Esophagus squamous epithelium (tissue), 5 donors: ENCODE measurements at places on chromosomes 11 and 22.

DNA sequence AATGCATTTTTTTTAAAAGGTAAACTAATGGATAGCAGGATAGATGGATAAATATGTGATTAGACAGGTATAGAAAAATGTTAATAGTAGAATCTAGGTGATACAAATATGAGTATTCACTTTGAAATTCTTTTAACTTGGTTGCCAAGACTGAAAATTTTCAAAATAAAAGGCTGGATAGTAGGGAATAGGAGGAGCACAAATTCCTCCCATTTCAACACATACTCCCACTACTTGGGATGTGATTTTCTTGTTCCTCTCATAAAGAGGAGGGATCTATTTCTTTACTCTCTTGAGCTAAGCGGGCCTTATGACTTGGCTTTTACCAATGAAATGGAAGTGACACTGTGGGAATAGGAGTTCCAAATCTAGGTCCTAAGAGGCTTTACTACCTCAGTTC, 35.9 kb downstream of the PIK3C2A start:
- no peak for DNase-seq

- no peak for DNase-seq
These were observed 21.7 kb downstream of the TIMP3 start for GRCh38 chr22:32823024-32823730.

- no peak for DNase-seq
These were observed 6.8 kb downstream of the MAFF start for GRCh38 chr22:38208551-38208968.

DNA sequence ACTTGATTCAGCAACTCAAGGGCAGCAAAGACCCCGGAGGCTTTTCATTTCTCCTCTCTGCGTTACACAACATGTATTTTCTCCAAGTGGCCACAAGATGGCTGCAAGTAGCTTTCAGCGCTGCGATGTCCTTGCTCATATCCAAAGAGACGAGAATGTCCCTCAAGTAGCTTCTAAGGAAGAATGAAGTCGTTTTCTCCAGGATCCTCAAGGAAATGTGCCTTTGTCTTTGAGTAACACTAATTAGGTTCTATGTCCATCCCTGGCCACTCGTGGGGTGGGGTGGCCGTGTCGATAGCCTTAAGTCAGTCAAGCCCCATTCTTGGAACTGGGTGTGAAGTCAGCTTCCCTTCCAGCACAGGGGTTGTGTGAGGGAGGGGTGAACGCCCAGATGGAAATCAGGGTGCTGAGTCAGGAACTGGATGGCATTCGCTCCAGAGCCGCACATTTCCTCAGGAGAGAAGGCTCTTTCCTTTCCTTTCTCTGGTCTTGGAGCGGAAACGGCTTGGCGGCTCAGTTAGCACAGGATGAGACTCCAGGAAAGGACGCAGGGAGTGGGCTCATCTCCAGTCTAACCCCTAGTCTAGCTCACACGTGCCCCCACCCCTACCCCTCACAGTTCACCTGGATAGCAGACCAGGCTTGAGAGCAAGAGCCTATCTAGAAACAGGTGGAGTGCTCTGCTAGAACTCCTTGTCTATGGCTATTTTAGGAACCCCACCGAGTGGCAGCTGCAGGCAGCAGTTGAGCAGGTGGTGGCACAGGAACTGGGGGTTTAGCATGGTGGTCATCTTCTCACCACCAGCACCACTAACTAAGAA, 44.3 kb downstream of the NNMT start:
- no peak for DNase-seq

GRCh38 chr11:125061281-125061680, 1.8 kb upstream of the SLC37A2 start:
- DNase-seq: no peak

DNA sequence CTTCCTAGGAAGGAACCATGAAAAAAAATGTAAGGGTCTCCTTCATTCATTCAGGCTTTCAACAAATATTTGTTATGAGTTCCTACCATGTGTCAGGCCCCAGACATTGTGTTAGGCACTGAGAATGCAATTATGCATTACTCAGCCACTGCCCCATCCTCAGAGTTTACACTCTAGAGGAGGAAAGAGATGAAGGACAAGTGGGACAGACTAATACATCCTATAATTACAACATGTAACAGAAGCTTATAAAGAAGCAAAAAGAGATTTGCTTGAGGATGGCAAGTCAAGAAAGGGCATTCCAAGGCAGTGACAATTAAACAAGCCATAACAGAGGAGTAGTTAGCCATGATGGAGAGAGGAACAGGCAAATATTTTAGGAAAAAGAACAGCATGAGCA, 78.6 kb downstream of the FAM168A start:
- DNase-seq: no peak

DNA sequence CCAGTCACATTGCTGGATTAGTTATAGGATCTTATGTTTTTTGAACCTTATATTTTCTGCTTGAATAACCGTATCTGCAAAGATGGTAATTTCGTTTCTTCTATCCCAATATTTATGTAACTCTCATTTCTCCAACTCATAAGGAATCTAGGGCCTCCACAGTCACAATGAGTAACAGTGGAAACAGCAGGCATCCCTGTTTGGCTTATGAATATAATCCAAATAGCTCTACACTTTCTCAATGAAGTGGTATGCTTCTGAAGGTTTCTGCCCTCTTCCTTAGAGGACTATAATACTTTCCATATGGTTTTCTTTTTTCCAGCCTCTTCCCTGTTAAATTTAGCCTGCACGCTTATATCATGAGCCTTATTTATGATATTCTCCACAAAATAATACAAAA, 16.5 kb downstream of the ATP6V1E1 start:
- DNase-seq: no peak

- DNase-seq: no peak
These were observed 72.7 kb downstream of the SC5D start for GRCh38 chr11:121365304-121365703.

DNA sequence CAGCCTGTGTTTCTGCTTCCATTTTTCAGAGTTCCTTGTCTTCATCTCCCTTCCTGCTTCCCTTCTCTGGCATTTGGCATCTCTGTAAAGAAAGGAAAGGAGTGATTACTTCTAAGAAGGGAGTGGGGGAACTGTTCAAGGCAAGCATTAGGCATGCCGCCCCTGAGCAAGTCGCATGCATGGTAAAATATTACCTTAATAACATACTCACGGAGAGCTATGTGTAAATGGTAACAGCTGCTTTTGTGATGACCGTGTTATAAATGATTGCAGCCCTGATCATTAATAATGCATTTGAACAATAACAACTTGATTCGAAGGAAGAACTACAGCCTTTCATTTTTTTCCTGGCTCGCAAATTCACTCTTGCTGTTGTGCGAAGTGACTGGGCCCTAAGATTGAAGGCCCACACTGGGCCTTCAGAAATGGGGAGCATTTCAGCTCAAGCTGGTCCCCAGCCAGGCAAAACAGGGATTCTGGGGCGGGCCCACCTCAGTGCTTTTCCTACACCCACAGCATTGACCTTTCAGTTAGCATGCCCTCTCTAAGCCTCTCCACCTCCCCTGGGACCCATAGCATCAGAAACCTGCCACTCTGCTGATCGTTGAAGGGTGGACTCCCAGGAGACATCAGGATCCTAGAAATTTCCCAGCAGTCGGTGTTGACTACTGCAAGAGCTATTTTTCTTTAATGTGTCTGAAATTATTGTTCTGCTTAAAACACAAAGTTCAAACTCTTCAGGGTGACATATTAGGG, 263.0 kb upstream of the CADM1 start:
- DNase-seq: no peak

DNA sequence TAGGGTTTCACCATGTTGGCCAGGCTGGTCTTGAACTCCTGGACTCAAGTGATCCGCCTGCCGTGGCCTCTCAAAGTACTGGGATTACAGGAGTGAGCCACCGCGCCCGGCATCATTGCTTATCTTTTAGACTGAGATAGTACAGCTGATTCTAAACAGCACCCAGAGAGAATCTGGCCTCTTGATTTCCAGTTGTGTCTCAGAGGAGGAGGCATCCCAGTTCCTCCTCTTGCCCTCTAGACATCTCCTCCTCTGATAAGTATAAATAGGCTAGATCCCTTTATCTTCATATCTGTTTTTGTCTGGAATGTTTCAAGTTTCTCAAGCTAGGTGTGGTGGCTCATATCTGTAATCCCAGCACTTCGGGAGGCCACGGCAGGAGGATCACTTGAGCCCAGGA, 7.0 kb downstream of the MARK2 start:
- DNase-seq: no peak

DNA sequence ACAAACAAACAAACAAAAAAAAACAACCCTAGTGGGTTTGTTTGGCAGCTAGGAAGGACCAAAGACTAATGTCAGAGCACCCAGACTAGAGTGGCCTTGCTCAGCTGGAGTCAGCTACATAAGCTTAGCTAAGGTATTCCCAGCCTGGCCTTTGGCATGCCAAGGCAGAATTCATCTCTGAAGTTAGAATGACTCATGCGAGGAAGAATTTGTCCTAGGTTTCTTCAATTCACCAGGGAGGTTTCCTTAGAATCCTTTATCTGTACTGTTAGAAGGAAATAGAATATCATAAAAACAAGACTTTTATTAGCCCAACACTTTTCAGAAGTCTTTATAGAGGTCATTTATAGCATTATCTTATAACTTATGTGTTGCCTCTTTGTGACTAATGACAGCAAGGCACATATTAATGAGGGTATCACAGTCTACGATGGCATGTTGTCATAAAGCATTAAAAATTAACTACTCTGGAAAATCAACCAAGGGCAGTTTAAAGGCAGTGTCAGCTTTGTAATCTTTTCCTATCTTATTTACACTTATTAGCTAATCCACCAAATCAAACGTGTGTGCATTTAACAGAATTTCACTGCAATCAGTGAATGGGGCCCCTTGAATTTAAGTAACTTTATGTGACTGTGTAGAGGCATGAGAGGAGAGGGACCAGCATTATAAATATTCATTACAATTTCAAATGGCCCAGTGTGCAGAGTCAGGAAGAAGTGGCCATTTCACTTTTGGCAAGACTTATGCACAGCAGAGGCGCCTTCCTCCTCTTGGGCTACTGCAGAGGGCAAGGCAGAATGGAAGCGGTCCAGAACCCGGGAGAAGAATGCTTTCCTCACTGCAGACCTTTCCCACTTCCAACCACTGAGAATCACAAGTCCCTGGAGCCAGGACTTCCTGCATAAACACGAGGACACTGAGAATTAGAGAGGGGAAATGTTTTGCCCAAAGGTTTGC, 36.3 kb downstream of the SLC5A1 start:
- no peak for DNase-seq

- no peak for DNase-seq
These were observed 35.0 kb downstream of the PPFIBP2 start for GRCh38 chr11:7548659-7549274.

DNA sequence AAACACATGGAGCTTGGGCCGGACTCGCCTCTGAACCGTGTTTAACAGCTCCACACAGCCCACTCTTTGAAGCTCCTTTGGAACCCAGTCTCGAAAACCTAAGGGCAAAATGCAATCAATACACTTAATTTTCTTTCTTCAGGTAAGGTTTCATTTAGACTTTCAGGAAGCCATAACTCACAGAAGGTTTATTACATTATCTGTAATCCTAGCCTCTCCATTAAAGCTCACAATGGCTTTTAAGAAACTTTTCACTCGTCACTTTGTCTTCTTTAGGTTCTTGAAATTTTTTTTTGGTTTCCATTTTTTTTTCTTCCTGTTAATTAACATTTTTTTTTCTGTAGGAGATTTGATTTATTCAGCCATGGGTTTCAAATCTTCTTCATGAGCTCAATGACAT, 91.3 kb downstream of the ARL14EP start:
- DNase-seq: no peak

DNA sequence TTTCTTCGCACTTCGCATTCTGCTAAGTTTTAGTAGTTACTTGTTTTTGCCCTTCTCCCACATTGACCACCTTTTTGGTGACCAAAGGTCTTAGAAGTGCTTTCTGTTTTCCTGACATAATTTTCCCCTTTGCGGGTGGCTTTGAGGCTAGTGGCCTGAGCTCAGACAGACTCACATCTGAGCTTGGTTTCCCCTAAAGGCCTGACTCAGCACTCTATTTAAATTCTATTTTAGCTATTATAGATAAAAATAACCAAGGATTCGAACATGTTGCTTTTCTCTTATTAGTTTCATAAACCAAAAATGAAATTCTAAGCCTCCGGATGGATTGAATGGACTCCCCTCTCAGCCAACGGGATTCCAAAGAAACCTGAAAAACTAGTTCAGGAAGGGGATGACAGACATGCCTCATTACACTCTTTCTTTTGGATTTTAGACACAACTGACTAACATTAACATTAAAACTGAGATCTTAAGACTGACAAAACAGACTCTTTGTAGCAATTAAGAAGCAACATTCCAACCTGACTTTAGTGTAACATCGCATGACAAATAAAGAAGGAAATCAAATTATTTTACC, 258.5 kb downstream of the LUZP2 start:
- no peak for DNase-seq

- no peak for DNase-seq
These were observed 365.5 kb downstream of the MN1 start for GRCh38 chr22:27435844-27436576.

GRCh38 chr11:69489031-69489745, 7.7 kb downstream of the LINC01488 start:
- DNase-seq: no peak

- DNase-seq: no peak
These were observed at the start of gene NOX4 for GRCh38 chr11:89490981-89491690. Gene NOX4, minus strand, starts transcription at chr11:89491375. Its CDS starts 129 bp downstream, at chr11:89491246.

DNA sequence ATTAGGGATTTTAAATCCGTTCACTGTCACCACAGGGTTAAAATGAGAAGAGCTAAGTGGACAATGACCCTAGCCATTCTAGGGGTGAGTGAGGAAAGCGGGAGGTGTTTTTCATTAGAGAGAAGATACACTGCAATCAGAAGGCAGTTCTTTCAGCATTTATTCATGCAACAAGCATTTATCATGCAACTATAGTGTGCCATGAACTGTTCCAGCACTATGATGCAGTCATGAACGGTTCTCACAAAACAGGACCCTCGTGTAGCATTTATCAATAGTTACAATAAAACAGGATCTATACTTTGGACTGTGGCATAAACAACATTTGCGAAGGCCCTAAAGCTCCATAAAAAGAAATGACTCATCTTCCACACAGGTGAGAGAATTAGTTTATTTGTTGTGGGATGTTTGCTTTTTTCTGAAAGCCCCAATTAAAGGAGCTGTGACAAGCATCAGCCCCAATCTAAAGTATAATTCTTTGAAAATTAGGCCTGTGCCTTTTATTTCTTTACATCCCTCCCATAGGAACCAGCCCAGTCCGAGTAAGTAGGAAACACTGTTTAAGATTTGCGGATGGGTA, 51.5 kb downstream of the PAMR1 start:
- DNase-seq: no peak

- no peak for DNase-seq
These were observed 31.7 kb upstream of the DRD2 start for GRCh38 chr11:113506893-113507292.

GRCh38 chr11:24688981-24689380, 192.1 kb downstream of the LUZP2 start:
- DNase-seq: no peak

- DNase-seq: no peak
These were observed 92.6 kb downstream of the DEPDC5 start for GRCh38 chr22:31846161-31847115.

- DNase-seq: no peak
These were observed 38.5 kb upstream of the GNAZ start for GRCh38 chr22:23031786-23032185.
